Stimulated activated CD4-positive, alpha-beta T cell treated with anti-CD3 and anti-CD28 coated beads, TNF-alpha, amount 100 ng/mL, for 1 hour (primary cell): ENCODE measurements at places on chromosomes 6 and 20.

- DNase-seq = no peak
These were observed 37.5 kb upstream of the TMEM170B start for GRCh38 chr6:11500008-11500407.

- no peak for DNase-seq
These were observed 126.1 kb upstream of the UST start for GRCh38 chr6:148620579-148621298.

DNA sequence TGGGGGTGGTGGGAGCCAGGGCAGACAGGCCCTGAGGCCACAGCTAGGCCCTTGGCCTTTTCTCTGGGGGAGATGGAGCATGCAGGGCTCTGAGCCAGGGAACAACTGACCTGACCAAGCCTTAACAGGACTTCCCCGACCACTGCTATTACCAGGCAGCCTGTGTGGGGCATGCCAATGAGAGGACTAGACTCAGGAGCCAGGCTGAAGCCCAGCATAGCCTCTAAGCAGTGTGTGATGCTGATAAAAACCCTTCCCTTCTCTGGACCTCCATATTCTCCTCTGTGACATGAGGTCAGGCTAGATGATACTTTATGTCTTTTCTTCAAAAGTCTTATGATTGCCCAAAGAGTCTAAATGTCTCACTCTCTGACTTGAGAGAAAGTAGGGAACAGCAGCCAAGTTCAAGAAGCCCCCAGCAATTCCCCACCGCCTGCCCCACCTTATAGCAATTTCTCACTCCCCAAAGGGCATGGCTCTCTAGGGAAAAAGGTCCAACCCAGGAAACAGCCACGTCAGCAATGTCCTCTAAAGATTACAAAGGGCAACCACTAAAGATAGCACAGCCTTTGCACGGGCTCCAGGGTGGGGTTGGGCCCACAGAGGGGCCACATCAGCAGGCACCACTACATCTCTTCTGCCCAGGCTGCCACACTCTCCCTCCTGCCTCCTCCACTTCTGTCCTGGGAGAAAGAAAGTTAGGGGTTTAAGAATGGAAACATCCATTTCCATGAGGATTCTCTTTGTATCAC lies 71.3 kb downstream of the TRERF1 start:
- no peak for DNase-seq

GRCh38 chr20:58579069-58579818 lies 64.0 kb upstream of the APCDD1L start:
- DNase-seq = no peak

GRCh38 chr20:34065260-34065659 lies 46.8 kb downstream of the EIF2S2 start:
- no peak for DNase-seq

DNA sequence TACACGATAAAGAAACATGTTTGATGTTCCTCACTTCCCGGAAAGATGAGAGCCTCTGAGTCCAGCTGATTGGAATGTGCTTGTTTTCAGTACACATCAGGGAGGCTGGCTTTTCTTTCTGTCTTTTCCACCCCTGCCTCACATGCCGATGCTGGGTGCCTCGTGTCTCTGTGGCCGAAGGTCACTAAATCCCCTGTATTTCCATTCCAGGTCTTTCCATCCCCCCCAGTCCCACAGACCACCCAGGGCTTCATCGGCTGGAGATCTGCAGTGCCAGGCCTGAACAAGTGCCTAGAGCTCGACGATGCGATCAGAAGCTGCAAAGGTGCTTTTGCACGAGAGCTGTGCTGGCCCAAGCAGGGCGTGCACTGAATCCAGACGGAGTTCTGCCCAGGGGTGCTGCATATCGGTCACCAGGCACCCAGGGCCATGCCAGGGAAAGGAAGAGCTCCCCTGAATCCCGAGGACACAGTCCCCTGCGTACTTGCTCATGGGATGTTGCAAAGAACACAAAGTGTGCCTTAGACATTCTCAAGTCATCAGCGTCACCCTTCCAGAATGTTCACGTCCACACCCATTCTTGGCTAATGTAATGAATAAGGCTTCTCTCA lies 67.9 kb downstream of the ANKRD60 start:
- no peak for DNase-seq

DNA sequence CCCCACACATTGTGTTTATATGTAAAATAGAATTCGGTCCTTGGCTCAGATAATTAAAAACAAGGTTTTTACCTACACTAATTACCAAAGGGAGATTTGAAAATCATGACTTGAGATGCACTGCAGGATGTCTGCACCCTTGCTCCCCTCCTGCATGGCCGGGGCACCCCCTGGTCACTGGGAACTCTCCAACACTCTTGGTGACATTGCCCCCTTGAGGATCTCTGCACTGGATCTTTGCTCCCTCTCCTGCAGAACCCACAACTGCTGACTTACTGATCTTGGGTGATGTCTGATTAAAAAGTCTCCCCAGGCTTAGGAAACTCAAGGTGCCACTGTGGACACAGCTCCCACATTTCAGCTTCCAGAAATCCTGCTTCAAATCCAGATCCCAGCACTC lies 17.1 kb upstream of the CSNK2A1 start:
- DNase-seq = no peak

GRCh38 chr6:75281653-75282052 lies 2.9 kb downstream of the TMEM30A start:
- DNase-seq = no peak

DNA sequence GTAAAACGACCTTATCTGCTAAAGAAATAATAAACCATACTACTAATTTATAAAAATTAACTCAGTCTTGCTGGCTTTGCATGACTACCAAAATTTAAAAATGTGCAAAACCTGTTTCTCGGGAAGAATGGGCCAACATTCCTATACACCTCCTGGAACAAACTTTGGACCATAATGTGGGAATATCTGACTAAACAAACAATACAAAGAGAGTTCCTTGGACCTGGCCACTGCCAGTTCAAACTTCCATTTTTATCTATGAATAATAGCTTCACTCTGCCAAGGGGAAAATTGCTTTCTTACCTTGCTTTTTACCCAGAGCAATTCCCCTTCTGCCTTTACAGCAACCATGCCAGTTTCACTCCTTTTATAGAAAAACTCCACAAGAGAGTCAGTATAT lies 38.7 kb upstream of the POU5F1 start:
- no peak for DNase-seq

GRCh38 chr6:29628419-29629281 lies 4.3 kb downstream of the GABBR1 start:
- no peak for DNase-seq

DNA sequence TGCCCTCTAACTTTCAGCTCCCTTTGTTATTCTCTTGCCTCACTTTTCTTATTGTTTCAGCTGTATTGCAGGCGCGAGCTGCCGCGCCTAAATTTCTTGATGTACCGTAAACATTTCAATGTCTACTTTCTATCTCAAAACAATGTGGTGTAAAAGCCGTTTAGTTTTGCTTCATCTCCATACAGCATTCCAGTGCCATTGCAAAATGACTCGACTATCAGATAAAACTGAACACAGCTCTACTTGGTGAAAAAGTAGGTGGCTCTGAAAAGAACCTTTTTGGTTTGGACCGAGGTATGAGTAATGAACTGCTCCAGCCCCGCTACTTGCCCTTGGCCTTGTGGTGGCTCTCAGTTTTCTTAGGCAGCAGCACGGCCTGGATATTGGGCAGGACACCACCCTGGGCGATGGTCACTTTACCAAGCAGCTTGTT lies 74.6 kb downstream of the OR2B2 start:
- DNase-seq = no peak

DNA sequence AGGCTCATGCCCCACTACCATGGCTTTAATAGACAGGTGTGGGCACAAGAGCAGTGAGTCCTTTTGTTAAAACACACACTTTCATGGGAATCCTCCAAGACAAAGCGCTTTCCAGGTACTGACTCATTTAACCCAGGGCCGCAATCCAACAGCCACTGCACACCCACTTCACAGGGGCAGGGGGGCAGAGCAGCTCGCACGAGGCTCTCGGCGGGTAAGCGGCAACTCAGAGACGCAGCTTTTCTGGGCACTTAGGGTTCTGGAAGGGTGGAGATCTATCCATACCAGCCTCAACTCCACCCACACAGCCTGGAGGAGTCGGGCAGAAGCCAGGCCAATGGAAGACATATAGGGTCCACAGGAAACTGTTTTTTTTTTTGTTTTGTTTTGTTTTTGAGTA lies 28.6 kb downstream of the PSMG4 start:
- DNase-seq = no peak

DNA sequence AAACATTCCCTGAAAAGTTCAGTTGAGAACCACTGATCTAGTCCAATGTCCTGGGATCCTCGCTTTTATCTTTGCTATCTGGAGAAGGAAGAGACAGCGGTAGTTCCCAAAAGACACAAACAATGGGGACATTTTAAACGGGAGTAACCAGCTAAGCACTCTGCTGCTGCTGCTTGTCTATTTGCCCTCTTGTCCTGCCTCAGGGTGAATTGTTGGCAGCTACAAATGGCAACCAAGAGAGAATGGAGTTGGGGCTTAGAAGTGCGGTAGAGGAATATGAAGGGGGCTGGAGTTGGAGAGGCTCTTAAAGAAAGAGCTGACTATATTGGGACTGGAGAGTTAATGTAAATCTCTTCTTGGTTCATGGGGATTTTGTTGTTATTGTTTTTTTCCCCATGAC lies 6.5 kb upstream of the ZSWIM1 start:
- DNase-seq = no peak

DNA sequence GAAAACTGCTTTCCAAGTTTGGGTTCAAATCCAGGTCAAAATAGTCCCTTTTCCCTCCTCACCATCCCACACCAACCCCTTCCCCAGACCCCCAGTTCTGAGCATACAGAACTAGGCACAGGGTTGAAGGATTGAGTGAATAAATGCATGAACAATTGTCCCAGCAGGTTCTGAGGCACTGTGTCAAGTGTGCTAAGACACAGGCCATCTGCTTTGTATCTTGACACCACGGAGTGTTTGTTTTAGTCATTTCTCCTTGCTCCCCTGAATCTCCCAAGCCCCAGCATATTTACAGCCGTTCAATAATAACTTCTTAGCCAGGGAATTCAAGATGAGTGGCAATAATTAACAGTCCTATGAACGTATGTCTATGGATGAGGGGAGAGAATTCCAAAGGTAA lies 102.8 kb upstream of the JARID2 start:
- no peak for DNase-seq

- DNase-seq = no peak
These were observed 333.5 kb downstream of the RNGTT start for GRCh38 chr6:88629838-88630494.

- no peak for DNase-seq
These were observed 949.9 kb upstream of the FLRT3 start for GRCh38 chr20:15287329-15287728.
